ENCODE measurements at places on chromosomes 16 and 17.

DNA sequence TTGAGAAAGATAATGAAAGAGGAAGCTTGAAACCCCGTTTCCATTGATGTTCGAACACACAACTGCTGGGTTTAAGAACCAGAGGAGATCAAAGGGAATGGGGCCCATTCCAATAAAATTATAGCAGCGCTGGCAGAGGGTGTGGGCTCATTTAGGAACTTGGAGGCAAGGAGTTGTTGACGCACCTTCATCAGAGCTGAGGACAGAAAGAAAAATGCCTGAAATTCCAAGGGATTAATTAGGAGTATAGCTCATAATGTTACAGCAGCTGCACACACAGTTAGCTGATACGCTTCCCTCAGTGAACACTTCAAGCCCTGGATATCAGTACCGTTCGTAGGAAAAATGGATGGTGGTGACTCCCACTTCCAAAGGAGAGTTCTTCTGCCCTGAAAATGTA, 127.2 kb downstream of the AXIN2 start:
- no peak for DNase-seq

DNA sequence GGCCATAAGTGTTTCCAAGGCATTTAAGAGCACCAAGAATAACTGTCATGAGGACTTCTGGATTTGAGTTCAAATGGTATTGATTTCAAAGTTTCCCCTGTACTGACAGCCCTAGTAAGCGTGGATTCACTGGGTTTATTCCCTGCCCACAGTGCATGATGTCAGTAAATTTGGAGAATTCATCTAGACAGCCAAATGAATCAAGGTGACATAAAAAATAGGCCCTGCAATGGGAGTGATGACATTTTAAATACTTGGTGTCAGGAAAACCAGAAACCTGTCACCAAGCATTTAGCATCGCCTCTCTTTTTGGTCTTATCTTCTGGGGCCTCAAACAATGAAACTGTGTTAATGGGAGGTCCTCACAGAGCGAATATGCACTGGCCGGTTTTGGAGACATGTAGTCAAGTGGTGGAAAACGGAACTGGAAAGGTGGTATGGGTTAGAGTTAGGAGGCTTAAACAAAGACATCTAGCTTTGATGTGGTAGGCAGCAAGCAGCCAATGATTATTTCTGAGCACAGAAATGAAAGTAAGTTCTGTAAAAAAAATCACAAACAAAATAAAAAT, 29.1 kb downstream of the COG4 start:
- no peak for DNase-seq

DNA sequence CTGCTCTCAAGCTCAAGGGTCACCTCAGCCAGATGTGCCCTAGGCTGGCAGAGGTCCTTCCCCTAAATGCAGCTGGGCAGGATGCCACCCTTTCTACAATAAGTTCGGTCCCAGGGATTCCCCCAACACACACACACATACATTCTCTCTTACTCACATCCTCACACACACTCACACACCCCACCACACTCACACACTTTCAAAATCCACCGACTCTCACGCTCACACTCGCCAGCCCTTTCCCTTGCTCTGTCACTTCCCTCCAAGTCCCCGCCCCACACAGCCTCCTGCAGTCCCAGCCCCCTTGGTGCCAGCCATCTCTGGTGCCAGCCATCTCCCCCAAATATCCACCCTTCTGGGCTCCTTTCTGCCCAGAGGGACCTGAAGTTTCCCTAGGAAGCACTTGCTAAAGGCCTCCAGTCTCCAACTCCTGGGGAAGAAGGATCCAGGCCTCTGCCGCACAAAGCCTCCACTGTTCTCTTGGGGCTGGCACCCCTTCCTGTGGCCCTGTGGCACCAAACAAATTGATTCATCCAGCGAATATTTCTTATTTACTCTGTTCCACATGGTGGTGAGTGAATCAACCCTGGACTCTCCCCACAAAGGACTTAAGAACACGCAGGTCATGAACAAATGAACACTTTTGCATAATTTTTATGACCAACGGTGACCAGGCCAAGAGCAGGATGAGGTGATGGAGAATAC, 3.8 kb upstream of the USP36 start:
- peak; percentile 48 for DNase-seq

DNA sequence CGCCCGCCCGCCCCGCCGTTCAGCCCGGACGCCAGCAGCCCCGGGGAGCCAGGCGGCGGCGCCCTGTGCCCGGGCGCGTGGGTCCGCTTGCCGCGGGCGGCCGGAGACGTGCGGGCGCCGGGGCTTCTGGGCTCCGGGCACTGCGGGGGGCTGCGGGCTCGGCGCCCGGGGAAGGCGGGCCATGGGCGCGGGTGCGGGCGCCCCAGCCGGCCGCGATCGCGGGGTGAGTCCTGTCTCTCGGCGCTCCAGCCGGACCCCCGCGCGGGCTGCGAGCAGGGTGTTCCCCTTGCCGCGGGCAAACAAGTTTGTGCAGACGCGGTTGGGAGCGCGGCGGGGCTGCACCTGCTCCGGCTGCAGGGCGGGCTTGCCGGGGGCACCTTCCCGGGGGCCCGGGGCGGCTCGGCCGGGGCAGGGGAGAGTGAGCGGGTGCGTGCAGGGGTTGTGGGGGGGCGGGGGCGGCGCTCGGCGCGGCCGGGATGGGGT, 292 bp downstream of the WSCD1 start:
- no peak for DNase-seq

- DNase-seq, result no peak
These were observed 64.1 kb downstream of the SLC5A11 start for GRCh38 chr16:24909856-24910255.

DNA sequence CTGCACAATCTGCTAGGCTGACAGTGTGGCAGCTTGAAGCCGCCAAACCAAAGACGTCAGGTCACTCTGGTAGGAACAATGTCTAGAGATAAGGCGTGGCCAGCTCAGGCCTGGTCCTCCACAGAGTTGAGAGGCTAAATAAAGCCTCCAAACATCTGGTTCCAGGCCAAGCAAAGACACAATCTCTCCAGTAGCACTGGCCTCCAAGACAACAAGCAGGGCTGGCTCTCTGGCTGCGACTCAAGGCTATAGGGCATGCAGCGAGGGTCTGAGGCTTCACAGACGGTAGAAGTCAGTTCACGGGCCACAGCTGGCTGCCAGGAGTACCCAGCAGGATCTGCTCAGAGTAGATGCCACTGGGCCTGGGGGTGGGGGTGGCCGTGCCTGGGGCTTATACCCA, 75.6 kb downstream of the ABR start:
- DNase-seq, result no peak

DNA sequence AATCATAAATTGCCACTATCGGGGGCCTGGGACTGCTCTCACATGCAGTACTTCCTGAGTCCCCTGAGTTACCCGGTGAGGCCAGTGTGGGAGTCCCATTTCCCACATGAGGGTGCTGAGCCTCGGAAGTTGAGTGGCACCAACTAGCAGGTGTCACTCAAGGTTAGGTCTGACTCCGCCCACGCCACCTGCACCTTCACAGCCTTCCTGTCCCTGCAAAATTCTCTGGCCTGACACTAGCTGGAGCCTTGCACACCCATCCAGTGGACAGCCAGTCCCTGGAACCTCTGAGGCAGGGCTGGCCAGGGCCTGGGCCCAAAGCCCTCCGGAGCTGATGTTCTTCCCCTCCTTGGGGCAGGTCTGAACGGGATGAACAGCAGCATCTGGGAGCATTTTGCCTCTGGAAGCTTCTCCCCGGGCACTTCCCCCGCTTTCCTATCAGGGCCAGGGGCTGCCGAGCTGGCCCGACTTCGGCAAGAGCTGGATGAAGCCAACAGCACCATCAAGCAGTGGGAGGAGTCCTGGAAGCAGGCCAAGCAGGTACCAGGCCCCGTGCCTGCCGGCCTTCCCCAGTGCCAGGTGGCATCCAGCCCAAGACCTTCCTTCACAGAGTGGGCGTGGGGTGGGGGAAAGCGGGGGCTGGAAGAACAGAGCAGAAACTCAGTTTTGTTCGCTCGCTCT, 21.9 kb downstream of the UNC13D start:
- no peak for DNase-seq

GRCh38 chr16:88770461-88771293, 14.3 kb downstream of the PIEZO1 start:
- DNase-seq, result peak; percentile 48

- DNase-seq, result no peak
These were observed 21.4 kb downstream of the WSB1 start for GRCh38 chr17:27315322-27315721.

GRCh38 chr16:11082108-11082859, 137.9 kb downstream of the CLEC16A start:
- DNase-seq, result no peak

DNA sequence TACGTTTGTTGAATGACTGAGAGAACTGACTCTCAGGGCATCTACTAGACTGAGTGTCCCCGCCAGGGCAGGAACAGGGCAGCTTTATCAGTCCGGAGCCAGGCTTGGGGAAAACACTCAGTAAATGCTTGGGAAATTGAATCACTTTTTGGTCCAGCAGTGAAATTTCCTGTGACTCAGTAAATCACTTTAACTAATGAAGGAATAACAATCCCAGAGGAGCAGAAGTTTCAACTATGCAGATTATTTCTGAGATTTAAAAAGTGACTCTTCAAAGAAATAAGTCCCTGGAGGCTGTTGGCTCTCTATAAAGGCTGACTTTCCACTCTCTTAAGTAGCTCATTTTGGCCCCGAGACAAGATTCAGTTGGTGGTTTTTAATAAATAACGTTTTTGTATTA, 101.8 kb downstream of the FOXL1 start:
- no peak for DNase-seq

DNA sequence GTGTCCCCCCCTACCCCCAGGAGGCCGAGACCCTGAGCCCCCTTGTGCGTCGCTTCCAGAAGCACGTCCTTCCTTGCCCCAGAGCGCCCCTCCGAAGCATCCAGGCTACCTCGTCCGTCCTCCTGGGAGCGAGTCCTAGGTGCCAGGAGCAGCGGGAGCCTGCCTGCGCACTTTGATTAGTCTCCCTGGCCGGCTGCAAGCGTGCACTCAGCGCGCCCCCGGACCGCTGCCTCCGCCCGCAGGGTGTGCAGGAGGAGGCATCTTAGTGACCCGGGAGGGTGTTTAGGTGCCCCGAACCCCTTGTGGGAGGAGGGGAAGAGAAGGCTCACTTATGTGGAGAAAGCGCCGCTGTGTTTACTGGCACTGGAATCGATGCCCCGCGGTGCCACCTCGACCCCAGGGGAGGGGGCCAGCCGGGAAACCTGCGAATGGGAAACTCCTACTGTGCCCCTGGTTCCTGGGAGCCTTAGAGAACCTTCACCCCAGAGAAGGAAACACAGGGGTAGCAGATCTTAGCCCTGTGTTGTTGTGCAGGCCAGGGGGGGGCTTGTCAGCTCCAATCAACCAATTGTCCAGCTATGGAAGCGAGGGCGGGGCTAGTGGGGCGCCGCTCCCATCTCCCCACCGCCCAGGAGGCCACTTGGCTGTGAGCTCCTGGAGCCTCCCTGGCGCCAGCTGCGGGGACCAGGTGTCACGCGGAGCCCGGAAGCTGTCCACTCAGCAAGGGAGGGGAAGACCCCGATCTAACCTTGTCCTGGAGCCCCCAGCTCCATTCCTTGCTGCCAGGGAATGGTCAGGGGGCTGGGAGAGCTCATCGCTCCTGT, 922.8 kb upstream of the EEF2KMT start:
- no peak for DNase-seq

DNA sequence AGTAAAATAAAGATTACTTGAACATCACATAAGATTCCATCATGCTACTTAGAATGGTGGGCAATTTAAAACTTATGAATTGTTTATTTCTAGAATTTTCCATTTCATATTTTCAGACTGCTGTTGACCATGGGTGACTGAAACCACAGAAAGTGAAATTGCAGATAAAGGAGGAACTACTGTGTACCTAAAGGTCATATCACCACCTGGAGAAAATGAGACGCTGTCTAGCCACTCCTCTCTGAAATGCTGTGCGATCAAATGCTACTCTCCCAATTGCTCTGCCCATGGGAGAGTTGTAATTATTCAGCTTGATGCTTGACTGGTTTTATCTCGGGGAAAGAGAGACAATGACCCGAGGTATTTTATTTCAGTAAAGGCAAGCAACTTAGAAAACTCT, 128.9 kb upstream of the ERCC4 start:
- DNase-seq, result no peak

DNA sequence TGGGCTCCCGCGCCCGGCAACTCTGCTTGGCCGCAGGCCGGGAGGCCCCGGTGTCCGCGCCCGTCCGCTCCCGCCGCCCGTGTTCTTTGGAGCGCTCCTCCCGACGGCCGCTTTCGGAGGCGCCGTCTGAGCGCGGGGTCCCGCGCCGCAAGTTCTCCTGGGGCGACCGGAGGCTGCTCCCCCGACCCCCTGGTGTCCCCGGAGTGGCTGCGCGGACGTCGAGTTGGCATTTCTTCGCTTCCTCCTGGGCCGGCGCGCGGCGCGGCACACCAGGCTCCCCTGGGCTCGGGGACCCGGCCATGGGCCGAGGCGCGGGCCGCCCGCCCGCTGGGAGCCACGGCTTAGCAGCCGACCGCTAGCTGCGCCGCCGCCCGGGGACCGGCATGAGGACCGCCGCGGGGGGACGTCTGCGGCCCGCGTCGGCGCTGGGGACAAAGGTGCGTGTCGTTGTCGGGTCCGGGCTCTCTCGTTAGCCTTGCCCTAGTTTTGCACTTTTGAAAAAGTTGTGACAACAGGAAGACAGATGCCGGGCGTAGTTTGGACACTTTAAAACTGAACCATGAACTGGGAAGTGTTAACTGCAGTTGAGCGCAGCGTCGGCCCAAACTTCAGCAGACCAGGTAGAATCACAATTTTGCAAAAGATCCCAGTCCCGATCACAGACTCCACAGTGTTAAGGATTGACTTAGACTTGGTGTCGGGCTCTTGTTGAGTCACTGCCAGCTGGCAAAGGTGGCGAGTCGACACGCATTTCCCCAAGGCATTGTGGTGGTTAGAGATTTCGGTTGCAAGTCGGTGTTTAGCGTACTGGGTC, 700 bp downstream of the UBN1 start:
- peak; percentile 57 for DNase-seq

DNA sequence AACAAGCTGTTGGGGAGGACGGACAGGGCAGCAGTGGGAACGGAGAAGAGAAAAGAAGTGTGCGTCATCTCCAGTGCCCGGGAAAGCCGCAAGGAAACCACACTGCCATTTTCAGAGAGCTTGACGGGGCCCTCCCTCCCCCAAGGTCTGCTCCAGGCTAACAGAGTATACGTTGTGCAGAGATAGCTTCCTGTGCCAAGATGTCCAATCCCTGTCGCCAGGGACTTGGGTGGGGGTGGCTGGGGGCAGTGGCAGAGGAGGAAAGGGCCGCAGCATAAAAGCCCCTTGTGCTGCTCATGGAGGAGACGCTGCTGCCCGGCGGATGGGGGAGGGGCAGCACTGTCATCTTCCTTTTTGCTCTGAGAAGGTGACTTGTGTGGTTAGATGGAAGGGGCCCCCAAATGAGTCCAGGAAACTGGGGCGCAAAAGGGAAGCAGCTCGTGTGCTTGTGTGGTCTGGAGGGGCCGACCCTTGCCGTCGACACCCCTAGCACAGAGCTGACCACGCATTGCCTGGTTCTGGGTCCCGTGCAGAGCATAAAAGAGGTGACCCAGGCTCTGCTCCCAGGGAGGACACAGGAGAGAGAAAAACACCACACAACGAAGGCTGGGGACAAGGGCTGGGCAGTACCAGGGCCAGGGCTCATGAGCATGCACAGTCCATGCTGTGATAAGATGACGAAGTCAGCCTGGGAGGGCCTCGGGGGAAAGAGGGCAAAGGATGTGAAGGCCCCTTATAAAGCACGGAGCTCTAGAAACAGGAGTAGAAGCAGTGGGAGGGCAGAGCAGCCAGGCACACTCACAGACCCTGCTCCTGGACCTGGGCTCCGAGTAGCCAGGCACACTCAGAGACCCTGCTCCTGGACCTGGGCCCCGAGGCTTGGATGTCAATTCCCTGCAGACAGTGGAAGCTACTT, 372.7 kb downstream of the SLC39A11 start:
- DNase-seq, result peak; percentile 26

- no peak for DNase-seq
These were observed 5.7 kb downstream of the MMP15 start for GRCh38 chr16:58031016-58031800.

GRCh38 chr17:51770027-51770759, 388.3 kb downstream of the CA10 start:
- DNase-seq, result no peak
